T-helper 2 cell treated with Interferon-gamma antibody and Interleukin-4, amounts not matched to agents 5 μg/mL and 100 μg/mL, for 36 hours (primary cell): ENCODE measurements at places on chromosomes 16 and 17.

DNA sequence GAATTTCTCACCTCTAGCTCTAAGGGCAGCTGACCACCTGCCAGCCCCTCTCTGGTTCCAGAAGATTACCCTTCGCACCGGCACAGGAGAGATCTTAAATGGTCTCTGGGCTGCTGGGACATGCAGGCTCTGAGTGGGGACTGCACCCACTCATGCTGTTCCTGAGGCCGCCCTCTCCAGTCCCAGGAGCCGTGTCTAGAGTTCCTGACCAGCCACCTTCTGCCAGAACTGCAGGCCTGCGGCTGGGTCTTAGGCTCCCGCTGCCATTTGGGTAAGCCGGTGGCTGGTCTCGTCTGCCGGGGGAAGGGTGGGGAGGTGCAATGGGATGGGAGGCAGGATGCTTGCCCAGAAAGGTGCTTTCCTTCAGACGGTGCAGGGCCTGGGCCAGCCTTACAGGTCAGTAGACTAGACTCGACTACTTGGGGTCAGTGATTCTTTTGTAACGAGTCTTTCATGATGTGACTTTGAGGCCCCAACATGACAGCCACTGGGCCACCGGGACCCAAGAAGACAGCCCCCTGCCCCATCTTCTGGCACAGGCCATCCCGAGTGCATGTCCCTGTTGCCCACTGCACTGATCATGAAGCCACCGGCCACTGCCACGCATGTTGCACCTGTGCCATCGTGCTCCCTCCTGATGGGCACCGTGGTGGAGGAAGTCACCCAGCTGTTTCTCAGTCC lies 26.4 kb downstream of the B9D1 start:
- DNase-seq: no peak

DNA sequence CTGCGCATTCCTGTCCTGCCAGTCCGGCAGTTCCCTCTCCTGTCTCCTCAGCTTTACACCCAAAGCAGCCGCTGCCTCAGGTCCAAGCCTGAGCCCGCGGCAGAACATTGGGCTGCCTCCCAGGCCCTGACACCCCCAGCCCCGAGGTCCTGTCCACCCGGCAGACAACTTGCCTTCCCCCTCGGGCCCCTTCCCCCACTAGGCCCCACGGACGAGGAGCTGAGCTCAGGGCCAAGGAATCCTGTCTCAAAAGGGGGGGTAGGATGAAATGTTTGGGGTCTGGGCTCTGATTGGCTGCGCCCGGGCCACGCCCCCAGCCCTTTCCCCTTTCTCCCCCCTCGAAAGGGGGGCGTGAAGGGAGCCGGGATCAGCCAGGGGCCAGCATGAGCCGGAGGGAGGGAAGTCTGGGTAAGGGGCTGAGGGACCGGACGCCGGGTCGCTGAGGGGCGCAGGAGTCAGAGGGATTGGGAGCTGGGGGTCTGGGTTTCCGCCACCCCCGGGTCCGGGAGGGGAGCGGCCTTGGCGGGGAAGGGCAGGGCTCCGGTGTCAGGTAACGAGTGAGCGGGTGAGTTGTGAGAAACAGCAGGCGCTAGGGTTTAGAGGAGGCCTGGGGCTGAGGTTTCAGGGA lies at the start of gene CTF1:
Gene CTF1 (plus strand): TSS at position 354 of the 628 bp plus-strand sequence. CDS start 30 bp downstream, at position 384.
- DNase-seq: no peak

DNA sequence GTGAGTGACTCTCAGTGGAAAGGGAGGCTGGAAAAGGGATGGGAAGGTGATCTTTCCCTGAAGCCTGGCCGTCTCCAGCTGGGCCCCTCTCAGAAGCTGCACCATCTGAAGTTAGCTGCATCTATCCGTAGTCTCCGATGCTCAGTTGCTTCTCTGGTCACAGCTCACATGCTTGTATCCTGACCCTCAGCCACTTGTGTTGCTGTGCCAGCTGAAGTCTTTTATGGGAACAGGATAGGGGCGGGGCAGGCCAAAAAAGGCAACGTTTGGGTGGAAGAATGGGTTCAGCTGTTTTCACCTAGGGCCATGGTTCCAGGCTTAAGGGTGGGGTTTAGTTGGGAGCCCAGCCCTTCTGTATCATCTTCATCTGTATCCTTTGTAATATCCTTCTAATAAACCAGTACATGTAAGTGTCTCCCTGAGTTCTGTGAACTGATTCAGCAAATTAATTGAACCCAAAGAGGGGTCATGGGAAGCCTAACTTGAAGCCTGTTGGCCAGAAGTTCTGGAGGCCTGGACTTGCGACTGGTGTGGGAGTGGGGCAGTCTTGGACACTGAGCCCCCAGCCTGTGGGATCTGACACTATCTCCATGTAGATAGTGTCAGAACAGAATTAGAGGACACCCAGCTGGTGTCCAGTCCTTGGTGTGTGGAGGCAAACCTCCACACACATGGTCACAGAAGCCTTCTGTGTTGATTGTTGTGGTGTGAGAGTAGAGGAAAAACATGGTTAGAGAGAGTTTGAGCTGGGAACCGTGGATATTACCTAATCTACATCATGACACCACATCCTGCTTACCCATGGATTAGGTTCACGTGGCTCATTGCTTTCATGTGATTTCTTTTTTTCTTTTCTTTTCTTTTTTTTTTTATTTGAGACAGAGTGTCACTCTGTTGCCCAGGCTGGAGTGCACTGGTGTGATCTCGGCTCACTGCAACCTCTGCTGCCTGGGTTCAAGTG lies 49.3 kb upstream of the FBXO47 start:
- DNase-seq: no peak

- DNase-seq: no peak
Observed at GRCh38 chr16:4344983-4345835, 5.9 kb downstream of the PAM16 start.

GRCh38 chr17:76901542-76902197 lies 33.5 kb downstream of the MGAT5B start:
- DNase-seq: no peak

DNA sequence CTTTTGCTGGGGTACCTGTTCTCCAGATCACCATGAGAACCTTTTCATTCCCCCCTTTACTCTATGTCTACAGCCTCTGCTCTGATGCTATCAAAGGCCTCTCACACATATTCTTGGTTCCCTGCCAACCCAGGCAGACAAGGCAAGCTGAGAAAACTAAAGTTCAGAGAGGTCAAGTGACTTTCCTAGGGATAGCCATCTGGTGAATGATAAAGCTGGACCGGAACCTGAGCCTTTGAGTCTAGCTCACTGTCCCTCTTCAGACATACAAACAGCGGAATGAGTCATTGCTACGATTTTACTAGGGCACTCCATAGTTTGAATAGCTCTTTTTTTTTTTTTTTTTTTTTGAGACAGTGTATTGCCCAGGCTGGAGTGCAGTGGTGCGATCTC lies 73.3 kb downstream of the XYLT1 start:
- no peak for DNase-seq

GRCh38 chr17:76497979-76498875 lies 3.0 kb downstream of the RHBDF2 start:
- DNase-seq: no peak

GRCh38 chr16:19132898-19133297 lies 19.1 kb downstream of the ITPRIPL2 start:
- DNase-seq: no peak

DNA sequence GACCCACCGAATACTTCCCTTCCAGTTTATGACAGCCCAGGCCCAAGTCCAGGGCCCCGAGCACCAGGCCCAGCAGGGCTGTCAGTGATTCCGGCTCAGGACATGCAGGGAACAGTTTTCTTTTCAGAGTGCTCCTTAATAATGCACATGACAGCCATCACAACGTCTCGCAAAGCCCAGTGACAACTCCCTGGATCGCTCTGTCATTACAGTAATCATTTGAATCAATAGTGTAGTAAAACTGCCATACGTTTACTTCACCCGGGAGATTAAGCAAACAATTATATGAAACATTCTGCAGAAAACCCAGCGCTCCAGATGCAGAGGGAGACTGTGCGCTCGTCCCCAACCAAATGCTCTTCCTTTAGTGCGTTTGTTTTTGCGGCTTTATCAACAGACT lies 162.6 kb upstream of the CDH13 start:
- DNase-seq: no peak

DNA sequence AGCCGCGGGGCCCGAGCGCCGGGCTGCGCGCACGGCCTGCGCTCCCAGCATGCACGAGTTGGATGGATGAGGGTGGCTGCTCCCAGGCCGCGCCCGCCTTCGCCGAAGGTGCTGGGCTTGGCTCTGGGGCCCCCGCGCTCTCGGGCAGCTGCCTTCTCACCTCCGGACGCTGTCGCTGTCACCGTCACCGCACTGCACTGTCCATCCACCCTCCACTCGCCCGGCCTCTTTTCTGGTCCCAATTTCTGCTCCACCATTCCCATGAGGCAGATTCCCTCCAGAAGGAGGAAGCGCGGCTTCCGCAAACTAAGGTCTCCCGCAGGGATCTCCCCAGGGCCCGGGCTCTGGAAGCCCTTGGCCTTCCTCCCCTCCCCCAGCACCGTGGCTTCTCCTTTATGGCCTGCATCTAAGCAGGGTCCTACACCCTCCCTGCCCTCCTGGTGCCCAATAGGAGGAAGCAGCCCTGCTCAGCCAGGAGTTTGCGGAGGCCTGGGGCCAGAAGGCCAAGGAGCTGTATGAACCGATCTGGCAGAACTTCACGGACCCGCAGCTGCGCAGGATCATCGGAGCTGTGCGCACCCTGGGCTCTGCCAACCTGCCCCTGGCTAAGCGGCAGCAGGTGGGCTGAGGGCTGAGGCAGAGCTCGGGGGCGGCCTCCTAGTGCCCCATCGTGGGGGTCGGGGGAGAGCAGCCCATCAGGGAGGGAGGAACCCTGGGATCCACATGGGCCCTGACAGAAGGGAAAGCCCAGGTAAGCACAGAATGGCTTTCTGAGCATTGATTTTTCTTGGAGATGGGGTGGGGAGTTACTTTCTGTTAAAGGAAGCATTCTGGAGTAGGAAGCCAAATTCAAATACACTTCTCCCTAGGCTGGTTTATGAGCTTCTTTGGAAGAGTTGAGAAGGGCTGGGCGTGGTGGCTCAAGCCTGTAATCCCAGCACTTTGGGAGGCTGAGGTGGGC lies 899 bp downstream of the ACE start:
- DNase-seq: no peak

DNA sequence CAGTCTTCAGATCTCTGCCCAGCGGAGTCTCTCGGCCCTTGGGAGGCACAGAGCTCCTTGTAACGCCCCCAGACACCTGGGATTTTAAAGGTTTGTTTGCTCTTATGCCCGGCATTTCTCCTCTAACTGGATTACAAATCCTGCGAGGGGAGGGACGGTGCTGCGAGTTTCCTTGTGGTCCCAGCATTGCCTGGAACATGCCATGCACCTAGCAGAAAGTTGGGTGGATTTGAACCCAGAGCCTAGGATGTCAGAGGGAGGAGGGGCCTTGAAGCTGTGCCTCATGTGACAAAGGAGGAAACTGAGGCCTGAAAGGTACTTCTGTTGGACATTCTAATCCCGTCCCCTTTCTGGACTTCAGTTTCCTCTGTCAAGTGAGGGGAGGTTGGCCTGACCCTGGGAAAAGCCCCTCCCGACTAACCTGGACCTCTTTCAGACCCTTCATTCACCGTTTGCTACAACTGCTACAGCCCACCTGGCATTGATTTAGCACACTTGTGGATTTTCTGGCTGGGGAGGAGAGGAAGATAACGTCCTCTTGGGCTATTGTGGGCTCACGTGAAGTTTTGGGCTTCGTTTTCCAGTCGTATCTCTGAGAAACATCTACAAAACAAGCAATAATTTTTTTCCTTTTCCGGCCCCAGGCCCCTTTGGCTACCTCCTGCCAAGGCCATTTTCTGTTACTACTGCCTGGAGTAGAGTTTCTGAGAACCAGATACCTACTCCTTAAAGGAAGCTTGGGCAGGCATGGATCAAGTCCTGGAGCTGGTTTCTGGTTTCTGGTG lies 30.9 kb downstream of the MRC2 start:
- DNase-seq: no peak

DNA sequence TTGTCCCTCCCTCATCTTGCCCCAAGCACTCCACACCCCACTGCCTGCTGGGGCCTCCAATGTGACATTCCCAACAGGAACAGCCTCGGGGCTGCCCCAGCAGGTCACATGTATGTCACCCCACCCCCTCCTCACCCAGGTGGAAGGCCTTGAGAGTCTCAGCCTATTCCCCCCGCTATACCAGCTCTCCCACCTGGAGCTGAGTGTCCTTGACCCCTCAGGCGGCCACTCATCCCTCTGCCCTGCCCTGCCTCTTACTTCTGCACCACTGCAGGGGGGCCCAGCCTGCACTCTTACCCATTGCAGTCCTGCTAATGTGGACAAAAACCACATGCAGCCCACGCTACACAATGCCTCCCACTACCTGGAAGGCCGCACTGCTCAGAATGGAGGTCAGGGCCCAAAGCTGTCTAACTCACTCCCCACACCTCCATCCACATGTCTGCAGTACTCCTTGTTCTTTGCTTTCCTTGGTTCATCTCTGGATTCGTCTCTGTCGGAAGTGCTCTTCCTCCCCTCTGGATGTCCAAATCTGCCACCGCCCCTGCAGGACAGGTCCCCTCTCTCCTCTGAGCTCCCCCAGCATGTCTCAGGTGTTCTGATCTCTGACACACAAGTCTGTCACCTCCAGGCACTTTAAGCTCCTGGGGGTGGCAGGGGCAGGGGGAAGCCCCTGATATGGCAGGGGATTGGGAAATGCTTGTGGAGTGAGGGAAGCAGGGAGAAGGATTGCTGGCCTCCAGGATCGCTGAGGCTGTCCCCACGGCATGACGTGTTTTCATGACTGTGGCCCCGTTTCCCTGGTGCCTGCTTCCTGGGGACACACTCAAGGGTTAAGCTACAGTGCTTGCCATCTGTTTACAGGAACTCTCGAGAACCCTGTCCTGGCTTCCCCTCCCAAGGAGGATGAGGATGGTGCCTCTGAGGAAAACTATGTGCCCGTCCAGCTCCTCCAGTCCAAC lies 20.8 kb downstream of the TRPV2 start:
- DNase-seq: no peak

DNA sequence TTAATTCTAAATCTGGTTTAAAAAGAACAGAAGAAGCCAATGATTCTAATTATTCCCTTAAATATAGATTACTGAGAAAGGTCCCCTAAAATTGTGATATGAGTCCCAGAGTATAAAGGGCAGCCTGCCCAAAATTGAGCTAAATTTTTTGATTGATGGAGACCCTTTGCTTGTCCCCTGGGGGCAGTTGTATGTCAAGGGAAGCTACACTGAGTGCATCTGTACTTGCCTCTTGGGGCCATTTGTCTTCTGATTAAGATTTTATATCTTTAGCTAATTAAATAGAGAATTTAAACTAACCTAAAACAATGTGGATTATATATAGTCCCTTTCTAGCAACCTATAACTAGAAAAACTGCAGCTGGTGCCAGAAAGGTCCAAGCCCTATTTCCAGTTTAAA lies 12.6 kb downstream of the BLMH start:
- no peak for DNase-seq
